ENCODE measurements at places on chromosomes 2 and 18.

GRCh38 chr2:8452979-8453903 lies 228.6 kb upstream of the ID2 start:
- no peak for DNase-seq

DNA sequence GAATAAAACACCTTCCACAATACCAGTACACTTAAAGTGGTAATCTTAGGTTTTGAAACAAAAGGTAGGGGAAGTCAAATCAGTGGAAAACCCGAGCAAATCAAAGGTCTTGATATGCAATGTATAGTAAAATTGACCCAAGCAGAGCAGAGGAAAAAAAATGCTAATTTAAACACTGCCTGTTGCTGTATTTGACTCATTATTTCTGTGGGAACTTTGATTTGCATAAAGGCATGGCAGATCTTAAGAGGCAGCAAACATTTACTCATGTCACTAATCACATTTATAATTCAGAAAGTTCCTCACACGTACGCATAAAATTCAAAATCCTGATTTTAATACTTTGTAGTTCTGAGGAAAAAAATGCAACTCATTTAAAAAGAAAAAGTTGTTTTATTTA lies 64.4 kb downstream of the IKZF2 start:
- no peak for DNase-seq

- no peak for DNase-seq
Observed at GRCh38 chr2:64558445-64559081, 34.4 kb downstream of the AFTPH start.

DNA sequence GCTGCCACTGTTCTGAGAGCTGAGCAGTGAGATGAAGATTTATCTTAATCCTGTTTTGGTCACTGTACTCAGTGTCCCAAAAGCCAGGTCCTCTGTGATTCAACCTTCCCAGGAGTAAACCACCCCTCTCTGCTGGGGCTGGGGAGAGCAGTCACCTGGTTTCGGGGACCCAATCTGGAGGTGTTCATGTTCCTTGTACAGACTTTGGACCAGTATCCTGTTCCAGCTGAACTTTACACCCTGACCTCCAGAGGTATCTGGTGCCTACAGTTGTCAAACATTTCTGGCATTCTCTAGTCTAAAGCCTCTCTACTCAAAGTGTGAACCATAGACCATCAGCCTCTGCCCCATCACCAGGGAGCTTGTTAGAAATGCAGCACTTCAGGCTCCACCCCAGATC lies 22.1 kb downstream of the CERS6 start:
- no peak for DNase-seq

DNA sequence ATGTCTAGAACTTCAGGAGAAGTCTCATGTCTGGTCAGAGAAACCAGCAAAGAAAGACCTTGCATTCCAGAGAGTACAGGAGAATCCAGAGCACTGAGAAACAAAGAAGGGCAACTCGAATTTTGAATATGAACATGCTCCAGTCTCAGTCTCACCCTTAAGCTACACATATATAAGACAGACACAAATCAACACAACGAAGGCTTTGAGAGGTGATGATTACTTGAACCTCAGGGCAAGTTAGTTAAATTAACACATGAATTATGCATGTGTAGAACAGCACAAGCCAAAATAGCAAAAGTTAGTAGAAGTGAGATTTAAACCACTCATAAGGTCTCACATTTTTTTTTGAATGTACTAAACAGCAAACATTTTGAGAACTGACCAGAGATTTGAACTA lies 29.0 kb upstream of the DOK6 start:
- DNase-seq = no peak

GRCh38 chr2:240159251-240159839 lies 18.9 kb upstream of the OTOS start:
- DNase-seq = no peak

- no peak for DNase-seq
Observed at GRCh38 chr2:101149241-101150192, 1.7 kb downstream of the TBC1D8 start.

- DNase-seq = no peak
Observed at GRCh38 chr2:17149945-17150344, 368.3 kb downstream of the RAD51AP2 start.

DNA sequence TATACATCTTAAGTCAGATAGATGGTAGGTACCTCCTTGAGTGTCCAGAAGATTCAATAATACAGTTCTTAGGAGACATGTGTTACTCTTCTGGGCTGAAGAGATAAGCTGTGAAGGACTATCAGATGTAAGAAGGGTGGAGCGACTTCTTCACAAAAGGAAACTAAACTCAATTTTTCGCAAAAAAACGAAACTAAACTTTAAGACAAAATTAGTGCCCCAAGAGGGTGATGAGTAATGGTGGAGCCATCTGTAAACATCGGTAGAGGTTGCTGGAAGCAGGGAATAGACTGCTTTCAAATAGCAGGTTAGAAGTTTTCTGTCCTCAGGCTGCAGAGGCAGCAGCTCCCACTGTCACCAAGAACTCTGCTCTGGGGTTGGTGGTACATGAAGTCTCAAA lies 111.6 kb upstream of the TACR1 start:
- no peak for DNase-seq

- DNase-seq = no peak
Observed at GRCh38 chr2:67221266-67221665, 175.9 kb upstream of the ETAA1 start.

DNA sequence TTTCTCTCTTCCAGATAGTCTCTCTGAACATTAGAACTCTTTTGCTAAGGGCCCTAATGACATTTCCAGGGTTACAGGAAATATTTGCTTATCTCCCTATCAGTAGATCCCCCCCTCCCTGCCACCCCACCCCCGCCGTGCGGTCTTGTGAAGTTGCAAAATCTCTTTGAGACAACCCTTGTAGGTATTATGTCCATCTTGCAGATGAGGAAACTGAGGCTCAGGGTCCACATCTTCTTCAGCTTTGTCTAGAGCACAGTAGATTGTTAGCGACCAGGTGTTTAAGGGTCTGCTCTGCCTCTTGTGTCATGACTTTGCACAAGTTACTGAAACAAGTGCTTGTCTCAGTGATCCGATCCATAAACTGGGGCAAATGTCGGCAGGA lies 65.8 kb upstream of the GATA6 start:
- no peak for DNase-seq

GRCh38 chr2:160720098-160720497 lies 226.5 kb upstream of the RBMS1 start:
- DNase-seq = no peak

DNA sequence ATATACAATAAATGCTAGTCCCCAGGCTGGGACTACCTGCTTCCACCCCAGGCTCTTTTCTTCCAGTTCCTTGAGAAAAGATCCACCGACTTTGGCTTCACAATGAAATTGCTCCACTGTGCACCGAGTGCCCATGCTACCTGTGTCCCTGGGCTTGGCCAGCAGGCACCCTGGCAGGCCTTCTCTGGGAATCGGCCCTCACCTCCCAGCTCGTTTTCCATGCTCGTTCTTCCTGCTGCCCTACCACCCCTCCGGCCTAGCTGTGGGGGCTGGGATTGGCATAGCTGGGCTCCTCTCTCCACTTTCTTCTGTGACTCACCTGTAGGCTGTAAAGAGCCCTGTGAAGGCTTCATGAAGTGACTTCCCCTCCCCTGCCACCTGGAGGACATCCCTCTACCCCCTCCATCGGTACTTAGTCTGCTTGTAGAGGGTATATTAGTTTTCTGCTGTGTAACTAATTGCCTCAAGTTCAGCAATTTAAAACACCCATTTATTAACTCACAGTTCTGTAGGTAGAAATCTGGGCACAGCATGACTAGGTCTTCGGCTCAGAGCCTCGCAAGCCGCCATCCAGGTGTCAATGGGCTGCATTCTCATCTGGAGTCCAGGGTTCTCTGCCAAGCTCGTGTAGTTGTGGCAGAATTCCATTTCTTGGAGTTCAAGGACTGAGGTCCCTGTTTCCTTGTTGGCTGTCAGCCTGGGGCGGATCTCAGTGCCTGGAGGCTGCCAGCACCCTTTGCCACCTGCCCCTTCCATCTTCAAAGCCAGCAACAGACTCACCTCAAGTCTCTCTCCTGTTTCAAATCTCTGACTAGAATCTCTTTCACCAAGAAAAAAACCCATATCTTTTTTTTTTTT lies 57.6 kb downstream of the DPYSL5 start:
- no peak for DNase-seq
